ENCODE measurements at places on chromosomes 5 and 9.

GRCh38 chr9:32454280-32454679 lies 69.8 kb downstream of the ACO1 start:
- DNase-seq: no peak

DNA sequence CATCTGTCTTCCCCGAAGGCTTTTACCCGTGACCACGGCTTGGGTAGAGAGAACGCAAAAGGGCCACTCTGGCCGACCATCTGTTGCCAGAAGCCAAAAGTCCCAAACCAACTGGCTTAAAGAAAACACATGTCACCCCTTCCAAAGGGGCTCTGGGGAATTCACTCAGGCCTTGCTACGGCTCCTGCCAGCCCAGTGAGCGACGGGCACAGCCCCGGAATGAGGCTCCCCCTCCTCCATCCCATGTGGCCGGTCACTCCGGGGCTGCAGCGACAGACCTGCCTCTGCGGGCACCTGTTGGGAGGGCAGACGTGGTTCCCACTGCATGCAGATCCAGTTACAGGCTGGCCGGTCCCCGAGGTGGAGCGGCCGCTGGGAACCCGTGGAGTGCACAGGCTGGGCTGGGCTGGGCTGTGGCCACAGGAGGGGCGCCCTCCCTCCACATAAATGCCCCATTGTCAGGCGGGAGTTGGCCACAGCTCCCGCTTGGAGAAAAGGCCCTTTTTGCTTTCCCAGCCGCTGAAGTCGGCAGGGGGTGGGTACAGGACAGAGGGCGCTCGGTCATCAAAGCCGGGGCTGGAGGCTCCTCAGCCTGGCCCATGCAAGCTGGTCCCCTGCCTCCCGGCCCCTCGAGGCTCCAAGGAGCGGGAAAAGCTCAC lies 19.9 kb downstream of the NOTCH1 start:
- no peak for DNase-seq

GRCh38 chr5:11043881-11044280 lies 282.8 kb upstream of the DAP start:
- DNase-seq: no peak

DNA sequence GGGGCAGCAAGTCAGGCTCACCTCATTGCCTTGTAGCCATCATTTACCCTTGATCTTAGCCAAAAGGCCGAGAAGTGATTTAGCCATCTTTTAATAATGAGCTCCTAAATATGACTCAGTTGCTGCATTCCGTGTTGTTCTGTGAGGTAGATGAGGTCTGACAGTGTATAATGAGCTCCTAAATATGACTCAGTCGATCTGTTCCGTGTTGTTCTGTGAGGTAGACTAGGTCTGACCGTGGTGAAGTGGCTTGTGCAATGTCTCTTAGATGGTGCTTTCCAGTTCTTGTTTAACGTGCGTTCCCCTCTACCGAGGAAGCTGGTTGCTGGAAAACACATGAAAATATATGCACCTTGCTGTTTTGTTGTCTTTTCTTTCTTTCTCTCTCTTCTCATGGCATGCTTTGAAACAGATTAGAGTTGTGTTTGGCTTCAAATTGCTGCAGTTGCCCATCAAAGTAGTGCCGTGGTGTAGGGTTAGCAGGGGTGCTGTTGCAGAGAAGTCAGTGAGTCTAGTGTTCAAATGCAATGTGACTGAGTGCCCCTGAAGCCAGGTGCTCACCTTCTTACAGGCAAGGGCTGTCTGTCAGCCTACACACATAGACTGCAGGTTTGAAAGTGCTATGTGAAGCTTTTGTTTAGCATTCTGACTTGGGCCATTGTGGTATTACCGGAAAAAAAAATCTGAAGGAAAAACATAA lies 118.6 kb downstream of the KDM4C start:
- DNase-seq: no peak

DNA sequence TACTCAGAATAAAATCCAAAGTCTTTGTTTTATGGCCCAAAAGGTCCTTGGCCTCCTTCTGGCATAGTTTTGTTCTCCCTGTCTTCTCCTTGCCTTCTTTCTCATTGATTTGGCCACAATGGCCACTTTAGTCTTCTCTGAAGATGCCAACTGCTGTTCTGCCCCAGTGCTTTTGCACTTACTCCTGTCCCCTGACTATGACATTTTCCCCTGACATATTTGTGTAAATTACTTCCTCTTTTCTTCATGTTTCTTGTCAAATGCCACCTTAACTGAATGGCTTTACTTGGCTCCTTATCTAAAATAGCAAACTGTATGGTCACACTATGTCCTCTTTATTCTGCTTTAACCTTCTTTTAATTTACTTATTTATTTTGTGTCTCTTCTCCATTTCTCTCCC lies 484.7 kb upstream of the ARRDC3 start:
- DNase-seq: no peak

- DNase-seq: no peak
Observed at GRCh38 chr5:177469750-177470525, 3.5 kb downstream of the DBN1 start.

GRCh38 chr5:140982083-140982716 lies 15.9 kb downstream of the PCDHAC2 start:
- DNase-seq: no peak

- DNase-seq: peak; percentile 90
Observed at GRCh38 chr5:67215519-67216471, 19.2 kb upstream of the CD180 start.

- no peak for DNase-seq
Observed at GRCh38 chr5:12488161-12488560, 583.9 kb upstream of the CTNND2 start.

DNA sequence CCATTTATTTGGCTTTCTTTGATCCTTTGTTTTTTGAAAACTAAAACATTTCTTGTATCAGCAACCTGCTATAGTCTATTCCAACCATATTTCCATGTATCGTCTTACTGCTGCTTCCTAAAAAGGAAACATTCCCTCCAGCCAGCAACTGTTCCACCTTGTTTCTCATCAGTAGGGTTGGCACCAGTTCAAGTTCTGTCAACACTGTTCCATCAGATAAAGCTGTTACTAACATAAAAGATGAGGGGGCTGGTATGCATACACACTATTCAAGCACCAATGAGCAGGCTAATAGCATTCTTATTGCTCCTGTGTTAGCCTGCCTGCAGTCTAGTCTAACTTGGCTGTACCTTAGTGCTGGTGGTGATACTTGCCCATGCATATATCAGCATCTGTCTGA lies 178.3 kb downstream of the CWC27 start:
- no peak for DNase-seq

DNA sequence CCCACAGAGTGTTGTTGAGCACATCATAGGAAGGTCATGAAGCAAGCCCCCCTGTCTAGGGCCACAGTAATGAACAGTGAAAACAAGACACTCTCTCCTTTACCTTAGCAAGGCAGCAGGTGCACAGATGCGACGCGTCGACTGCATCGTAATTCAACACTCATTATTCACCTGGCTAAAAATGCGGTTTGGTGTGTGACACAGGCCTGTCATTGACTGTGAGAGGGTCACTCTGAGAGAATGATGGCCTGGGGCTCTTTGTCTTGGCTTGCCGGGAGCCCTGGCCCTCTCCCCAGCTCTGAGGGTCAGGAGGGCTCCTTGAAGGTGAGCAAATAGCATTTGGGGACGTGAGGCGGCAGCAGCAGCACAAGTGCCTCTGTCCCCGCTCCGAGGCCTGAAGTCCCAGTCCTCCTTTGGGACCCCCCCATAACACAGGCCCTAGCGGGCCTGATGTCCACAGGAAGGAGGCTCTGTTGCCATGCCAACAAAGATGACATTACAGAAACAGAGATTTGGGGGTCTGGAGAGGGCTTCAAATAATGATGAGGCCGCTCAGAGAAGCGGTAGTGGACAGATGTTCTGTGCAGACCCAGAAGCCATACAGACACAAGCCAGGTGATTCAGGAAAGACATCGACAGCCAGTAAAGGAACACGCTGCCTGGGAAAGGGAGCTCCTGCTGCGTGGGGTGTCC lies 46.7 kb downstream of the SHB start:
- no peak for DNase-seq

- no peak for DNase-seq
Observed at GRCh38 chr5:151741678-151742423, 16.6 kb downstream of the ATOX1 start.

- no peak for DNase-seq
Observed at GRCh38 chr5:157066080-157066479, 7.2 kb upstream of the HAVCR1 start.

GRCh38 chr9:118674942-118675341 lies 694.3 kb downstream of the BRINP1 start:
- no peak for DNase-seq

DNA sequence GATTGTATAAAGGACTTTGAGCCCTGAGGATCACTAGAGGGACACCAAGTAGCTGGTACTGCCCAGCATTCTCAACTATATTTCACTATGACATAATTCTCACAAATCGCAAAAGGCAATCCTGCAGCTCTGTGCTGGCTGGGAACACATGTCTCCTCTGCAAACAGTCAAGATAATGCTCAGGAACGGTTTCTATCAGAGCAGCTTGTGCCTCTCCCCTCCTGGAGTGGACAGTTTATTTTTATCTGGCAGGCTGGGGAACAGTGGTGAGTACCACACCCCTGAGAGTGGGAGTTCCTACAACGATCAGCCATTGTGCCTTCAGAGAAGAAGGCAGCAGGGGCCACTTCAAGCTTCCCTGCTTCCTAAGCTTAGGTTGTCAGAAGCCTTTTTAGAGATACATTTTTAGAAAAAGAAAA lies 65.8 kb downstream of the ERAP1 start:
- DNase-seq: no peak

DNA sequence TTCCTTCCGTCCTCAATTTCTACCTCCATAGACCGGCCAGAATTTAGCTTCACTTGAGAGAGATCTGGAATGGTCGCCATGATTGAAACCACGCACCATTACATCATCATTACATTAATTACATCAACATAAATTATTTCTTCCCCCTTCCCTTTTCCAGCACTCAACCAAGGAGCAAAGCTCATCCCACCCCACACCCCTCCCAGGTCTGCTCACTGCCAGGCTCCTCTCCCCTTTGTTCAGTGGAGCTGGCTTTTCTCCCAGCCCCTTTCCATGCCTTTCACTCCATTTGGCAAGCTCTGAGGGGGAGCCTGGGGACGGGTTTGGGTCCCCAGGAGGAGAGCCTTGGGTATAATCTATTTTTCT lies 8.4 kb downstream of the RACK1 start:
- DNase-seq: no peak

- DNase-seq: no peak
Observed at GRCh38 chr9:15227491-15227890, 79.5 kb downstream of the TTC39B start.

GRCh38 chr9:121748727-121749423 lies 97.4 kb downstream of the DAB2IP start:
- no peak for DNase-seq

GRCh38 chr9:79264511-79265355 lies 307.0 kb upstream of the TLE4 start:
- no peak for DNase-seq

GRCh38 chr5:125865166-125865815 lies 557.9 kb upstream of the GRAMD2B start:
- DNase-seq: no peak

DNA sequence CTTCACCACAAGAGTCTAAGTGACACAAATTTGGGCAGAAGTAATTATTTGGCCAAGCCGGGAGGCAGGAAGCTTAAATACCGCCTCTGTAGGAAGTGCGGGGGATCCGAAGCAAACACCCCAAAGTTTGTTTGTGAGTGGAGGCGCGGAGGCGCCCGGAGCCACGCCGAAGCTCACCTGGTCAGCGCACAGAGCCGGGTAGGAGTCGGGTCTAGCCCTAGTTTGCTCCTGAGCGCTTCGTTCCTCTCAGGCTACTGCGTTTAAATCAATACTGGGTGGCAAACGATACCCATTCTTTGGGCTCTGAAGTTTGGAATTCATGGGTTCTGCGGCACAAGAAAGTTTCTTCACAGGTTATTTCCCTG lies 855 bp downstream of the MCC start:
- DNase-seq: no peak

DNA sequence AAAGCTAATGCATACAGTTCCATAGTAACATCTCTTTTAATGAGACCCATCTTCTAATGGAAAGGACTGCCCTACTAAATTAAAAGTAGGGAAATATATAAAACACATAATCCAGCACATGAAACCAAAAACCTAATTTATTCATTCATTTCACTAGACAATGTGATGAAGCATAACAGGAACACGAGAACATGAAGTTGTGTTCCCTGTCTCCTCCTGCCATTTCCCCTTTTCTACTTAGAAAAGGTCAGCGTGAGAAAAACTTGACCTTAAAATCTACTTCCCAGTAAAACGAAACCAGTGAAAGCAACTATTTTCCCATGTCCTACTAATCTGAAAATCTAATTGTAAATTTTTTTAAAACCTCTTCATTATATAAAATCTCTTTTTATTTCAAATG lies 847.5 kb downstream of the TLE1 start:
- no peak for DNase-seq

DNA sequence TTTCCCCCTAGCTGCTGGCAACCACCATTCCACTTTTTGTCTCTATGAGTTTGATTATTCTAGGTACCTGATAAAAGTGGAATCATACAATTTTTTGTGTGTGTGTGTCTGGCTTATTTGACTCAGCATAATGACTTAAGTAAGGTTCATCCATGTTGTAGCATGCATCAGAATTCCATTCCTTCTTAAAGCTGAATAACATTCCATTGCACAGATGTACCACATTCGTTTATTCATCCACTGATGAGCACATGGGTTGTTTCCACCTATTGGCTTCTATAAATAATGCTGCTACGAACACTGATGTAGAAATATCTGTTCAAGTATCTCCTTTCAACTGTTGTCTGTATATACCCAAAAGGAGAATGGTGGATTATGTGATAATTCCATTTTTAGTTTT lies 33.7 kb downstream of the AP3B1 start:
- DNase-seq: no peak

GRCh38 chr9:89576404-89576839 lies 28.4 kb upstream of the GADD45G start:
- DNase-seq: no peak

DNA sequence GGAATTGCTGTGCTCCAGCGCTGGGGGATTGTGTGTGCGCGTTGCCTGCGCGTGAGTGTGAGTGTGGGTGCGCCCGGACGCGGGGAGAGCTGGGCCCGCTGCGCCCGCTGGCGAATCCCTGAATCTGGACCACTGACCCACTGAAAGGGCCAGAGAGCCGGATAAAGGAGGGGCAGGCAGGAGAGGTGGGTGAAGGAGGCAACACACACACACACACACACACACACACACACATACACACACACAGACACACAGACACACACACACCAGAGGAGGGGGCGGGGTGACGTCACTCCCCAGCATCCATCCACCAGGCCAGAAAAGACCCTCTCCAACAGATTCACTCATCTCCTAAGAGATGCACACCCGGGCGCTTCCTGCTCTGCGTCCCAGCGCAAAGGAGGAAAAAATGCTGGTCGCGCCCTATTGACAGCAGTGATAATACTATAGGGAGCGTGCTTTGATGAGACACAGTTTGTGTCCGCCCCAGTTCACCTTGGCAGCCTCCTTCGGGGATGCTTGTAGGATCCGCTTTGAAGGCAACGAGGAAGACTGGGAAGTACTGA lies 1059.1 kb upstream of the DMAC1 start:
- DNase-seq: no peak

DNA sequence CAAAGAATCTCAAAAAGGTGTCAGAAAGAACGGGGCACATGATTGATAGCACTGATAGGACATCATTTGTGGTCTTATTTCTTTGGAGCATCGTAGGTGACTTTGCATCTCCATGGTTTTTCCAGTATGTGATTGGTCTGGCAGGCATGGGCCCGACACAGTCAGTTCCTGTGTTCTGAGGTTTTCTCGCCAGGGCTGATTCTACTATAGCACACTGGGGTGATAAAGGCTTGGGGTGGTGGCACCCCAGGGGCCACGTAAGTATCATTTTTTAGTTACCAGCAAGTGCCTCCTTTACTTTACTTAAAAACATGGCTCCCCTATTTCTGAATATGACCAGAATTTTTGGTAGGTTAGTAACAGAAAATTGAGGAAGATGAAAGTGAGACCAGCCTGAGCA lies 202.7 kb downstream of the RFK start:
- no peak for DNase-seq

Measured in left lobe of liver (tissue), 2 donors.